ENCODE measurements at places on chromosomes 5 and 9.

DNA sequence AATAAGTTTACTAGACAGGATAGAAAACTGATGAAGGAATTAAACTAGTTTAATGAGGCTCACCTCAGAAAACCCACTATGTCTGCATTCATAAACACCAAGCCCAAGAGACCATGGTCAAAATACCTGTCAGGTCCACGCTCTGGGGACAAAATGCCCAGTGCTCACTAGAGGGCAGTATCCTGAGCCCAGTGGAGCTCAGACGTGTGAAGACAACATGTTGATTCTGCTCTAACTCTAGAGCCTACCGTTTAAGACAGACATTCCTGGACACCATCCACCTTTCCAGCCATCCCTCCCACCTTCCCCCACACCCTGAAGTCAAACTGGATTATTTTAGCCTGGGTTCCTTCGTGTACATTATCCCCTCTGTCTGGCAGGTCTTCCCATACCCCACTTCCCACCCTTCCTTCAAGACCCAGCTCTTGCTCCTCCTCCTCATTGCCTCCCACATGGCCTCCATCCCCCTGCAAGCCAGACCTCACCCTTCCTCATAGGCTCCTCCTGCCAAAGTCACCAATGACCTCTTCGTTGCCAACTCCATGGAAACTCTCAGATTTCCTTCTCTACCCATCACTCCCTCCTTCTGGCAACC lies 142.3 kb upstream of the FSTL4 start:
- no peak for DNase-seq

DNA sequence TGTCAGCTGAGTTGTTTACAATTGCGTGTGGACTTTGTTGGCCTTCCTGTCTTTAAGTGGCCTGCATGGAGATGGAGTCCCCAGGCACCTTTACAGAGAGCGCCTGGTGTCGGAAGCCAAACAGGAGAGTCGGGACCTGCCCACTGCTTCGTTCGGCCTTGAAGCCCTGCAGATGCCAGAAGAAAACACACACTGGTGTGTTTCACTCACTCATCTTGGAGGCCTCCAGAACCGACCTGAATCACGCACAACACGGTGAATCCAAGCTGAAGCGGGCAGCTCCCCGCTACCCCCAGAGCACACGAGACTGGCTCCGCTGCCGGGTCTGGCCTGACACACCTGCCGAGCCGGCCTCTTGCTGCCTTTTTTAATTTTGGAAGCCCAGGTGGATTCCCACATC lies 419.4 kb upstream of the IRX4 start:
- no peak for DNase-seq

- DNase-seq: no peak
Observed at GRCh38 chr5:96187309-96188027, 225.8 kb upstream of the ELL2 start.

DNA sequence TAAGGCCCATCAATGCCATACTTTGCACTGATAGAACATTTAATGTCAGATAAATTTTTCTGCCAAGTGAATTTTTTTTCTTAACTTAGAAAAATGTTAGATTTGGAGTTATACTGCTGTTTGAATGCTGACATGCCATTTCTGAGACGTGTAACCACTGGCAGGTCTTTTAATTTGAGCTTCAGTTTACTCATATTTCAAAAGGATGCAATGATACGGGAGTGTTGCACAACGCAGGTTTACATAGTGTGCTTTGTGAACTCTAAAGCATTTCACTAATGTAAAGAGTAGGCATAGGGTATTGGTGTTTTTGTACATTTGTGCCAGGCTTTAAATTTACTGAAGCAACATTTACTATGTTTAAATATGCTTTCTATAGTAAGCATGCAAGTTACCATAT lies 4.2 kb downstream of the ZBTB43 start:
- DNase-seq: no peak

DNA sequence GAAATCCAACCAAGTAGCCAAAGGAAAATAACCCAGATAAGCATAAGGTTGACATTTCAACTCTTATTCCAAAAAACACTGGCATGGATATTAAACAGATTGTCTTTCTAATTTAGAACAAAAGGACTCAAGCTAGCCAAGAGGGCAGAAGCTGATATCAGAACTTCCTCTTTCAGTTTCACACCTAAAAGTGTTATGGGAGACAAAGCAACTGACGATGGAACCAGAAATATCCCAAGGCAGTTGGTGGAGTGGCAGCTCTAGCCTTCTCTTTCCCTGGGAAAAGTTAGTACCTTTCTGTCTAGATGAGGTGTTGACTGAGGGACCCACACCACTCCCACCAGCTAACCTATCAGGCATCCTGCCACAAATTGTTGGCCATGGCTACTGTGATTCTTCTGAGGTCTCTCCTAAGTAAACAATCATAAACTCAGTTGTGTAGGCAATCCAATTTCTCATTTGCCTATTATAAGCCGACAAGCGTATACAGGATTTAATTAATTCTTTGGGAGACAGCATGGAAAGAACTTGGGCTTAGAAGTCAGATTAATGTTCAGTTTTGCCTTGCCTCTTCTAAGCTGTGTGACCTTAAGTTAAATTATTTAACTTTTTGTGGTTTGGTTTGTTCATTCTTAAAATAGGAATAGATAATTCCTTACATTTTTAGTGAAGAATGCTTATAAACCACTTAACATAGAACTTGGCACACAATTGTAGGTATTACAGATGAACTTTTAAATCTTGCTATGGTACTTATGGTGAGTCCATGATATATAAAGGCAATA lies 110.9 kb upstream of the ADAMTSL1 start:
- DNase-seq: no peak

- peak; percentile 28 for DNase-seq
Observed at GRCh38 chr9:127970401-127971313, 10.1 kb downstream of the EEIG1 start.

DNA sequence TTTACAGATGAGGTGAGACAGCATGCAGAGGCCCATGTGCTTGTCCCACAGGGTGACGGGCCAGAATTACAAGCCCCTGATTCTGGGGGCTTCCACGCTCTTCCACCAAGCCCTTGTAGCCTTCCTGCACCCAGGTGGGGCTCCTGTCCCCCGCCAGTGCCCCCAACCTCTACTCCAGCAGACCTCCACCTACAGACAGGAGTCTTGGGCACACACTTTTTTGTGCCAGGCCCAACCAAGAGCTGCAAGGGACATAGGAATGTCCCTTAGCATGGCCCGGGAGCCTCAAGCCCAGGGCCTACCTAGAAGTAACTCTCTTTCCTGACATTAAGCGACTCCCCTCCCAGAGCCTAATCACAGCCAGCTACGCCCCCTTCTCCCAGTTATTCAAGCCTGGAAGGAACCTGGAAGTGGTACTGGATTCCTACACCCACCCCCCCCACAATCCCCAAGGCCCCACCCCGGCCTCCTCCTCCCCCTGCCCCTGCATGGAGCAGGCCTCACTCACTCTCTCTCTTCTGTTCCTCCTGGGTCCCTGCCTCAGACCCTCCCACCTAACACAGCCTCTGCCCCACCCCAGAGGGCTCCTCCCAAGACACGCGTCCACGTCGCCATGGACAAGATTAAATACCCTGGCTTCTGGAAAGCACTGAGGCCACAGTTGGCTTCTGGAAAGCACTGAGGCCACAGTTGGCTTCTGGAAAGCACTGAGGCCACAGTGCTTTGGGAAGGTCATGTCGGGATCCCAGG lies 30.5 kb downstream of the ADAMTS2 start:
- no peak for DNase-seq

GRCh38 chr9:4689687-4690104 lies 10.3 kb downstream of the CDC37L1 start:
- no peak for DNase-seq

DNA sequence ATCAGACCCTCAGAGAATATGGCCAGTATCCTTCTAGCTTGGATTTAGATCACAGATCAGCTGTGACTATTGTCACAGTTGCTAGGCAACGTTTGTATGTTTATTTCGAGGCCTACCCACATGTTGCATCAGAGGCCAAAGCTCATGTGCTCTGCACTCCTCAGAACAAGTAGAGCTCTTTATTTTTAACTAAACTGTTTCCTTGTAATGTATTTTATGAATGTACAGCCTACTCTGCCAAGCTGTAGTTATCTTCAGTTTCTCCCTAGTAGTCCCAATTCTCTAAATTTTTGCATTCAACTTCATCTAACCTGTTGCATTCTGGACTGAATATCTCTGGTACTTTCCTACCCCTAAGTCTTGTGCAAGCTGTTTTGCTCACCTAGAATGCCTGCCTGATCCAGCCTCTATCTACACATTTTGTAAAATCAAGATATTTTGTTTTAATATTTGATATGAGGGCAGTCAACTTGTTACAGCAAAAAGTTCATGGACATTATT lies 52.8 kb downstream of the CAST start:
- DNase-seq: no peak

- DNase-seq: no peak
Observed at GRCh38 chr5:161863811-161864210, 15.9 kb downstream of the GABRA1 start.
